Stimulated activated CD4-positive, alpha-beta T cell treated with anti-CD3 and anti-CD28 coated beads, Interleukin-15, amount 100 ng/mL, for 1 hour (primary cell): ENCODE measurements at places on chromosomes 13 and 19.

GRCh38 chr19:14391156-14391821, 10.0 kb downstream of the ADGRE5 start:
- DNase-seq = no peak

- no peak for DNase-seq
Measured at GRCh38 chr19:35056513-35057063, 15.1 kb downstream of the HPN start.

DNA sequence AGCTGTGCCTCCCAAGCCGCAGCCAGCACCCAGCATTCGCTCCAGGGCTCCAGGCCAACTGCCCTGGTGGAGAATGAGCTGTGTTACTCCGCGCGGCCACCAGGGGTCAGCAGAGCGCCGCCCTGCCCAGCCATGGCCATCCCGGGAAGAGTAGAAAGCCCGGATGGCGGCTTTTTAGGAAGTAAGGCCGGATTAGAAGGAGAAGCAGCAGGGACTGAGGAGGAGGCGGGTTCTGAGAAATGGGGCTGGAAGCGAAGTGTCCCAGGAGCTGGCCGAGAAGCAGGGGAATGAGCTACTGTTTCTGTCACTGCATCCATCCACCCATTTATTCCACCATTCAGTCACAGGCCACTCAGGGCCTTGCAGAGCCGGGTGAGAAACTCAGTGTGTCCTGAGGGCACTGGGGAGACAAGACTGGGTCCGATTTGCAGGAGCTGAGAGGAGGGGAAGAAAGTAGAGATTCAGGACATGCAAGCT, 6.6 kb upstream of the NPAS1 start:
- DNase-seq = peak; percentile 53

GRCh38 chr13:108728370-108728769, 99.0 kb downstream of the MYO16 start:
- no peak for DNase-seq
